ENCODE measurements at places on chromosomes 4 and X.

- DNase-seq, result no peak
Observed at GRCh38 chrX:107324493-107325310, 118.3 kb downstream of the DNAAF6 start.

- DNase-seq, result peak; percentile 49
Observed at GRCh38 chr4:165953181-165953580, 80.1 kb downstream of the TLL1 start.

- no peak for DNase-seq
Observed at GRCh38 chrX:134173541-134174272, 63.3 kb upstream of the CCDC160 start.

DNA sequence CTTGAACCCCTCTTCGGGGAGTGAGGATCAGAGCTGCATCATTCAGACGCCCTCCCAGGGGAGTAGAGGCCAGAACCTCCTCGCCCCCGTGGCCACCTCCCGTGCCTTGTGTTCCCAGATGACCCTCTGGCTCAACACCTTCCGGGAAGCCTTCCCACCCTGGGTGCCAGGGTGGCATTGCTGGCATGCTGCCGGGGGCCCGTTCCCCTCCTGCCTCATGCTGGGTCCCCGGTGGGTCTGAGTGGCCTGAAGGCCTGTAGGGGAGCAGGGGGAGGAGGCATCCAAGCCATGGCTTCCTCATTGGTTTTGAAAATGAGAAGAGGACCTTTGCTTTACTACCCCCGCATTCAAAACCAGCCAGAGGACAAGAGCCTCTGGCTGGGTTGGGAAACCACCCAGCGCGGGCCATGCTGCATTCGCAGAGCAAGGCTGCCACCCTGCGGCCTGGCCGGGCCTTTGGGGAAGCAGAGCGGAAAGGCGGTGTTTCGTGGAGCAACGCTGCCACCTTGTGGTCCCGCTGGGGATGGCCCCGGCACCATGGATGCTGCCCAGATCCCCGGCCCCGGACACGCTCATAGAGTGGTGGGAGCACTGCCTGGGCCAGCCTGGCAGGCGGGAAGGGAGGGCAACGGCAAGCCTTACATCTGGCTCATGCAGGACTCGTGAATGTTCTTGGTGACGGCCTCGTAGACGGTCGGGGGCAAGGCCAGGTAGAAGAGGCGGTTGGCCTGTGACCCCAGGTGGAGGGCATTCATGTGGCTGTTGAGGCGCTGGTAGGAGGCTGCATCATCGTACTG, 11.9 kb downstream of the G6PD start:
- peak; percentile 60 for DNase-seq

Measured in NCI-H1694 (cell line).